HL-60 (cell line): ENCODE measurements at places on chromosomes 2 and 18.

GRCh38 chr18:23694637-23695430, 5.6 kb downstream of the LAMA3 start:
- no peak for DNase-seq

DNA sequence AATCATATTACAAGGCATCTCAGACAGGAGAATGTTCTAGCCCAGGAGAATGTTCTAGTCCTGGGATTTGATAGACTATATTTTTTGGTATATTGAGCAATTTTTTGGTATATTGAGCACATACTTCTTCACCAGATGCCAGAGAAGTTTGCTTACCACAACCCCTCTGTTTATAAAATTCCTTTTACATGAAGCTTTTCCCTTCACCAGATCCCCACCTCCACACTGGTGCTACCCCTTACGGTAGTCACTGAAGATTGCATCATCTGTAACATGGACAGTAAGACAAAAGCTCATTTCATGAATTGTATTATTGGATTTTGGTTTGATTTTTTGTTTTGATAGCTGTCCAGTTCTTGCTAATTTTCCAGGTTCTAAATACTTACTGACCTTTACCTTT, 7.2 kb upstream of the HNMT start:
- DNase-seq: no peak

DNA sequence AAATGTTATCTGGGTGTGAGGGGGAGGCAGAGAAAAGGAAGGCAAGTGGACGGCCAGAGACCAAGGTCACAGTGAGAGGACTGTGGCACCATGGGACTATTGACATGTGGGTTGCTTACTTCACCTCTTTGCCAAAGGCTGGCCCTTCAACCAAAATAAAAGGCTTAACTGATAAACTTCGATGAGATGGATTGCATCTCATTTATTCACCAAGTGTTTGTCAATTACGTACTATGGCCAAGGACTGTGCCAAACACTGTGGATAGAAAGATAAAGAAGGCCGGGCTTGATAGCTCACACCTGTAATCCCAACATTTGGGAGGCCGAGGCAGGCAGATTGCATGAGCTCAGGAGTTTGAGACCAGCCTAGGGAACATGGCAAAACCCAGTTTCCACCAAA, 98.7 kb upstream of the CCBE1 start:
- no peak for DNase-seq

DNA sequence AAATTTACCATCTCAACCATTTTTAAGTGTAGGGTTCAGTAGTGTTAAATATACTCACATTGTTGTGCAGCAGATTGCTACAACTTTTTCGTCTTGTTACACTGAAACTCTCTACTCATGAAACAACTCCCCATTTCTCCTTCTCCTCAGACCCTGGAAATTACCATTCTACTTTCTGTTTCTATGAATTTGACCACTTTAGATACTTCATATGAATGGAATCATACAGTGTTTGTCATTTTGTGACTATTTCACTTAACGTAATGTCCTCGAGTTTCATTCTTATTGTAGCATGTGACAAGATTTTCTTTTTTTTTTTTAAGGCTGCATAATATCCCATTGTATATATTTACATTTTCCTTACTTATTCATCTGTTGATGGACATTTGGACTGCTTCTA, 203.8 kb downstream of the PLCL1 start:
- DNase-seq: no peak

GRCh38 chr18:3207565-3207964, 12.2 kb downstream of the MYOM1 start:
- DNase-seq: no peak

- DNase-seq: no peak
These were observed 5.2 kb upstream of the NOSTRIN start for GRCh38 chr2:168797286-168797655.

DNA sequence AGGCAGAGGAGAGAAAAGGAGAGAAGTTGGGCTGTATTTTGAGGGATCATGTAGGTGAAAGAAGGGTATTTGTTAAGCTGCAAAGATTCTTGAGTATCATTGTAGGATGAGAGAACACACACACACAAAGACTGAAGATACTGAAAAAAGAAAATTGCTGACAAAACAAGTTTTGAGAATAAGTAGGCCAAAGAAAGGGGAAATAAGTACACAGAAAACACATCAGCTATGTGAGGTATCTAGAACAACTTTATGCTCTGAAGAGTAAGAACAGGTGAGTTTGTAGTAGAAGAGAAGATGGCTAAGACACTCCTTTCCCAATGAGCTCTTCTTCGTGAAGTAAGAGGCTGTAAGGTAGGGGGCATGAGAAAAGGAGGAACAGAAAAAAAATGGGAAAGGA, 28.2 kb downstream of the METTL8 start:
- DNase-seq: no peak

DNA sequence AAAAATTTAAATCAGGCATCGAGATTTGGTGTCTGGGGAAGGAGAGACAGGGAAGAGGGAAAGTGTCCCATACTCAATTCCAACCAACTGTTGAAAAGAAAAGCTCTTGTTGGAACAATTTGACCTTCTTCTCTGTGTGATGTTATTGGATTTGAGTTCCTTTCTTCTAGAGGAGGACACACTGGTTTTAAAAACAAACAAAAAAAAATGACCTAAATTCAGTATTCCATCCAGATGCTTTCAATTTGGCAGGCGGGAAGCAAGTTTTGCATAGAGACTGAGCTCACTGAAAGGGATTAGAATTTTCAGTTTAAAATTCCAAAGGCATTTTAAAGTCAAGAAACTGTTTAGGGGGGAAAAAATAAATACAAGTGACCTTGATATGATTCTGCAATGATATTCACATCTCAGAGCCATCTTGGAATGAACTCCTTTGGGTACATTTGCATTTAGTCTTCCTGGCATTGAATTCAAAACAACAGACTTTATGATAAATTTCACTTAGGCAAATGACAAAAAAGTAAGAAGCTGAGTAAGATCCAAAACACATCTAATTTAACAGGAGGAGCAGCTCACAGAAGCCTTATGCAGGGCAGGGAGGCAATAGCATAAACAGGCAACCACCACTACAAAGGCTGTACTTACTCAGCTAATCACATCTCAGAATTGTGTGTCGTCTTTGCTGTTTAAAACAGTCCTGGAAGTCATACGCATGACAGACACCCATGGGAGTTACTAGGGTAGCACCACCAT, 126.8 kb downstream of the CDH20 start:
- DNase-seq: no peak
